ENCODE measurements at places on chromosomes 6 and 20. TPM values are rescaled to one million over a fixed set of nuclear protein-coding genes. Genes with fewer than 3 reads are reported as not detected.

The TTLL9 gene
- total RNA-seq, result not detected

The SEL1L2 gene
- total RNA-seq, result not detected

The TRPC4AP gene
- 53.9 TPM for total RNA-seq

The SNAP25 gene
- total RNA-seq, result 3.9 TPM

DNA sequence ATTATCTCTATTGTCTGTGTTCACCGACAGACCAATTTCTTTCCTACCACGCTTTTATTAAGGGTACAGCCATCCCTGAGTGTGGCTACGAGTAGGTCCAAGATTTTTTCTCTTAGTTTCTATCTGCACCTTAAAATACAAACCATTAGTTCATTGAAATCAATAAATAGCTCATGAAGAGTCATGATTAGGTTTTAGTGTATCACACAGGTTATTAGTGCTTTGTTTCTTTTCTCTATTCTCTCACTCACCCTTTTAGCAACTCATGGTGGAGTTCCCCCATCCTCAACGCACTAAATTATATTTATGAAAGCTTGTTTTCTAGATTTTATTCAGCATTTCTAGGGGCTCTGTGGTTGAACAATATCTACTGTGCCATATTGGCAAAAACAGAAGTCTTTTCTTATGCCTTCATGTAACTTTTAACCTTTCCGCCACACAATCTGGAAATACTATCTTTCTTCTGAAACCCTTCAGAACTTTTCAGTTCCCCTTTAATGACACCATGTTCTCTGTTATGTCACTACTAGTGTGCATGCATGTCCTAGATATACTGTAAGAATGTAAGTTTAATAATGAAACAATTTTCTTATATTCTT, 128.2 kb upstream of the LAMA2 start:
- no peak for DNase-seq

Data from activated T-helper 1 cell treated with anti-CD3 and anti-CD28 coated beads, Interleukin-12 subunit alpha, Interleukin-12 subunit beta, Interleukin-2, Interleukin-4 antibody, amounts not matched to agents 30 ng/mL and 10 ng/mL and 1 ng/mL, durations not matched to agents 14 hours and 24 hours and 36 hours (primary cell).